ENCODE measurements at places on chromosomes 1 and 21.

DNA sequence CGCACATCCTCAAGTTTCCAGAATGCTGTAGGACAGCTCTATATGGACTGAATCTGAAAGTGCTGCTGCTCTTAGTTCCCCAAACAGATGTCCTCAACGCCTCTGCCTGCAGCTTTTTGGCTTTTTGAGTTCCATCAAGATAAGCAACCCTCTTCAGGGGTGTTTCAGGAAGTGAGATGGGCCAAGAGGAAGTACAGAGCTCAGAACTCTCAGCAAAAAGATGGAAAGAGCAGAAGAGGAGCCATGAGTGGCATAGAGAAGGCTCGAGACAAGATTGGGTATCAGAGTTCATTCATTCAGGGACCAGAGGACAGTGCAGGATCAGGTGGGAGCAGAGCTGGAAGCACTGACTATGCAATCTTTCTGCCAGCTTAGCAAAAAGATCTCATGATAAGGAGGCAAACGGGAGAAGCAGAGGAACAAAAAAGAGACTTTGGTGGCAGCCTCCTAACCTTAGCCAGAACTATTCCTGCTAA is at the start of the genes ADORA3 and TMIGD3:
Gene ADORA3, minus strand, starts transcription at position 49 of the 476 bp plus-strand sequence. CDS start 279 bp downstream, outside the sequence.
Gene TMIGD3, minus strand, starts transcription at position 49 of the 476 bp plus-strand sequence. CDS start 279 bp downstream, outside the sequence.
- no peak for DNase-seq

DNA sequence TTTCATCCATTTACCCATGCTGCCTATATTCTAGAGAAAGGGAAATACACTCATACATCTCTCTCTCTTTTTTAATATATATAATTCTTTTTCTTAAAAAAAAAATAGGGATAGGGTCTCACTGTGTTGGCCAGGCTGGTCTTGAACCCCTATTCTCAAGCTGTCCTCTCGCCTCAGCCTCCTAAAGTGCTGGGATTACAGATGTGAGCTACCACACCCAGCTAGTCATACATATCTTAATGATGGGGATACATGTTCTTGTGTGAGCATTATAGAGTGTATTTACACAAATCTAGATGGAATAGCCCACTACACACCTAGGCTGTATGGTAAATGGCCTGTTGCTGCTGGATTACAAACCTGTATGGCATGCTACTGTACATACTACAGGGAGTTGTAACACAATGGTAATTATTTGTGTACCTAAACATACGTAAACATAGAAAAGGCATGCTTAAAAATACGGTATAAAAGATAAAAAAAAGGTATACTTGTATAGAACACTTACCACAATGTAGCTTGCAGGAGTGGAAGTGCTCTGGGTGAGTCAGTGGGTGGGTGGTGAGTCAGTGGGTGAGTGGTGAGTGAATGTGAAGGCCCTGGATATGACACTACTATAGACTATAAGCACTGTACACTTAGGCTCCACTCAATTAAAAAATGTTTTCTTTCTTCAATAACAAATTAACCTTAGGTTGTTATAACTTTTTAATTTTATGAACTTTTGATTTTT is 72.9 kb downstream of the IVNS1ABP start:
- no peak for DNase-seq

DNA sequence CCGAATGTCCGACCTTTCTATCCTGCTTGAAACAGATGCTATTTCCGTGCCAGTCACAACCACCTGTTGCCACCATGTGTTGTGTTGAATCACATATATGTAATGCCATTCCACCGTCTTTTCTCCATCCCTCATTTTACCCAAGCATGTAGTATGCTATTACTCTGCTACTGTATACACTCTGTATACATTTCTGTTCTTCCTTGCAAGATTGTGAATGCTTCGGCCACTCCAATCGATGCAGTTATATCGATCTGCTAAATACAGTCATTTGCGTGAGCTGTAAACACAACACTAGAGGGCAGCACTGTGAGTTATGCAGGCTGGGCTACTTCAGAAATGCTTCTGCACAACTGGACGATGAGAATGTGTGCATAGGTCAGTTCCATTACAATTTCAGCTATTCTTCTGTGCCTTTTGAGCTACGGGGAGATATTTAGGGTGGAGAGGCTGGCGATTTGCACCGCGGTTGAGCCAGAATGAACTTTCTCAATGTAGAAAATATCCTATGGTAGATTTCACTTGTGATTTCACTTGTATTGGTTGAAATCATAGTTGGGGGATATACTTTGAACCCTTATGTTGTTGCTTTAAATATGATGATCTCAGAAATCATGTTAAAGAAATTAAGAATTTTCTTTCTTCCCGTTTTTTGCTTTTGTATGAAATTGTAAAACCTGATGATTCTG is 289.8 kb downstream of the NTNG1 start:
- DNase-seq: peak; percentile 67

GRCh38 chr1:86868477-86868876 is 45.4 kb downstream of the SELENOF start:
- no peak for DNase-seq

- DNase-seq: no peak
Measured at GRCh38 chr1:74107394-74107793, 90.6 kb downstream of the LRRIQ3 start.

DNA sequence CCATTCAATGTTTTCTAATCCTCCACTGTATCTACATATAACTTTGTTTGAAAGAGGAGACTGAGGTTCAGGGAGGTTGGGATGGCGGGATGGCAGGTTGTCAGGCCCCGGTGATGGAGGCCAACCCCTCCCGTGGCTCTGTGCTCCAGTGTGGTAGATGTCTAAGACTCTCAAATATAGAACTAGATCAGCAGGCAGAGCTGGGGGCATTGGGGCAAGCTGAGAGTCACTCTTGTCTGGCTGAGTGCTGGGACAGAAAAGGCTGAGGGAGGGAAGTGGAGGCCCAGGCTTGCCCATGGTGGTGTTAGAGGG is 1.7 kb downstream of the IL6R start:
- DNase-seq: no peak

DNA sequence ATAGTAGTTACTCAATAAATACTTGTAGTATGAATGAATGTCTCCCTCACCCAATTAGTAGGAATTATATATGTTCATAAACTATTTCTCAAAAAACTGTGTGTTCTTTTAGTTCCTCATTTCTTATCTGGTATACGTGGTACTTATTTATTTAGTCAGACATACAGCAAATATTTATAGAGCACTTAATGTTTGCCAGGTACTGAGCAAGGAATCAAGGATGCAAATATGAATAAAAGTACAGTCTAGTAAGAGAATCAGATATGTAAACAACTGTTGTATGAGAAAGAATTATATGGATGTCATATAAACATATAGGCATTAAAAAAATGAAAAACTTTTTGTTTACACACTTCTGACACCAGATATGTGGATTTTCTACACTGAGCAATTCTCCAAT is 58.5 kb downstream of the ATF6 start:
- no peak for DNase-seq

GRCh38 chr1:39474810-39475209 is 16.6 kb upstream of the BMP8A start:
- DNase-seq: no peak

- no peak for DNase-seq
Measured at GRCh38 chr1:156502391-156502893, 1.9 kb upstream of the MEF2D start.

DNA sequence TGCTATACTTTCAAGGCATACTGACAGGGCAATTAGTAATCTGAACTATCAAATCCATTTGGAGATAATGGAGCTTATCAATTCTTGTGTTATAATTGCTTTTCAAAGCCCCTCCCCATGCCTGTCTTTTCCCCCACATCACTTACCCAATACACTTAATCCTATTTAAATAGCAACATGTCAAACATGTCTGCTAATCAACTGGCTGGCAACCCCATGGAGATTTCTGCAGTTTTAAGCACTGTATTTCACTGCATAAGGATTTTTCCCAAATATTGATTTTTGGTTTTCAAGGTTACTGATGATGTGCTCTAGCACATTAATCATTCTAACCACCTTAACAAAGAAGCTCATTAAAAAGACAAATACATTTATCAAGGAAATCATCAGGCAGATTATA is 800.3 kb downstream of the PLA2G4A start:
- no peak for DNase-seq

DNA sequence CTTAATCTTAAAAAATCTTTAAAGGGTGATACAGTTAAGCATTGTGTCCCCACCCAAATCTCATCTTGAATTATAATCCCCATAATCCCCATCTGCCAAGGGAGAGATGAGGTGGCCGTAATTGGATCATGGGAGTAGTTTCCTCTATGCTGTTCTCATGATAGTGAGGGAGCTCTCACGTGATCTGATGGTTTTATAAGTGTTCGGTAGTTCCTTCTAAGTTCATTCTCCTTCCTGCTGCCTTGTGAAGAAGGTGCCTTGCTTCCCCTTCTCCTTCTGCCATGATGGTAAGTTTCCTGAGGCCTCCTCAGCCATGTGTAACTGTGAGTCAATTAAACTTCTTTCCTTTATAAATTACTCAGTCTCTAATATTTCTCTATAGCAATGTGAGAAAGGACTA is 10.7 kb downstream of the DHRS3 start:
- no peak for DNase-seq

DNA sequence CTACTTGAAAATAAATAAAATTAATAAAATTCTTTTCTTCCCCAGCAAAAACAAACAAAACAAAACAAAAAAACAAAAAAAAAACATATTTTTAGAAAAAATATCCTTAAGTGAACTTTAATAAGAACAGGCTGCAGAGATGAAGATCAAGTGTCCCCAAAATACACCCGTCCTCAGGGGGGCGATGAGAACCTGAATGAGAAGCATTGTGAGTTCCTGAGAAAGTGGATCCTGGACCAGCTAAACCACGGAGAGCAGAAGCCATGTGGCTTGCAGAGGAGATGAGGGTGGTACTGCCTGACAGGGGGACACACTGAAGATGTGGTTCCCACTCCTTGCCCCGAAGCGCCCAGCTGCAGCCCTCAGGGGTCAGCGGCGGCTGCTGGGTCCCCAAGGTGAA is 89.3 kb downstream of the ITPKB start:
- no peak for DNase-seq

GRCh38 chr1:200161801-200162200 is 134.3 kb downstream of the NR5A2 start:
- no peak for DNase-seq

GRCh38 chr1:156899956-156900718 is 6.6 kb downstream of the PEAR1 start:
- no peak for DNase-seq

- DNase-seq: no peak
Measured at GRCh38 chr1:204461331-204462228, 33.0 kb downstream of the PIK3C2B start.

GRCh38 chr1:242870966-242871365 is 346.5 kb upstream of the PLD5 start:
- DNase-seq: no peak

DNA sequence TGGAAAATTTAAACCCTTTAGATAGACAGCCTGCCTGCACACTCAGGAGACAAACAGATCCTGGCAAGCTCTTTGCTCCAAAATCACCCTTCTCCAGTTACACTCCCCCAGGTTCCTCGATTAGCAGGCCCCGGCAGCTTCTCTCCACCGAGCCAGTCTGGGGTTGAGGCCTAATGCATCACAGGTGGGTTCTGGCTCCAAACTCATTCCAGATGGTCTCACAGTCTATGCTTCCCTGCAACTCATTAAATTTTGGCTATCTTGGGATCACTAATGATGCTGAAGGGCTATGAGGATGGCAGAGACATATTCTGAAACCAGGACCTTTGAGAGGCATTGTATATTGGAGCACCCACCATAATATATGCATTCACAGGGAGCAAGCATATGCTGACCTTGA is 559.8 kb upstream of the USP24 start:
- no peak for DNase-seq

GRCh38 chr1:212179394-212180076 is 105.7 kb upstream of the PPP2R5A start:
- no peak for DNase-seq

- no peak for DNase-seq
Measured at GRCh38 chr1:34371829-34372532, 195.3 kb downstream of the C1orf94 start.

DNA sequence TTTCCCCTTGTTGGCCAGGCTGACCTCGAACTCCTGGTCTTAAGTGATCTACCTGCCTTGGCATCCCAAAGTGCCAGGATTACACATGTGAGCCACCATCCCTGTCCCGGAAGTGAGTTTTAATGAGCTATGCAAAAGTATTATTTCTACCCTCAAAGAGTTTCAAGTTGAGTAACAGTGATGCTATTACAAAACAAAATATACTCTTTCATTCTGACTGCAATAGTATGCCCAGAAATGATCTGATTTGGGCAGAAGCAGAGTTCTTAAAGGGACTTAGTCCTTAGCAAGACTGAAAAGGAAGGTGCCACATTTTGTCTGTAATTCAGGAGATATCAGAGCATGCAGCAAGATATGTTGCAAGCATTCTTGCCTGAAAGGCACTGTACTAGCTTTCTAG is 375.4 kb downstream of the NUF2 start:
- DNase-seq: no peak

DNA sequence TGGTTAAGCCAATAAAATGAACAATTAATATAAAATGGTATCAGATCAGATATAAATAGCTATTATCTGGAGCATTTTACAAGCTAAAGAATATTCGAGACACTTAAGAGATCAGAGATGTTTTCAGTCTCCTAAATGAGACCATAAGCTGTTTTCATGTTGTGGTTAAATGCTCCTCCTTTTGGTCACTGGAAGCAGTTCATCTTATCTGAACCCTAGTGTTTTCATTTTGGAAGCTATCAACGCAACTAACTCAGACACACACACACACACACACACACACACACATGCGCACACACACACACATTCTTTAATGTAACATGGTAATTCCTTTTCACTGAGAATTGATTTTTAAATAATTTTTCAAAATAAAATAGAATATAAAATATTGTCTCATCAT is 10.0 kb upstream of the LRRC8C start:
- DNase-seq: no peak

DNA sequence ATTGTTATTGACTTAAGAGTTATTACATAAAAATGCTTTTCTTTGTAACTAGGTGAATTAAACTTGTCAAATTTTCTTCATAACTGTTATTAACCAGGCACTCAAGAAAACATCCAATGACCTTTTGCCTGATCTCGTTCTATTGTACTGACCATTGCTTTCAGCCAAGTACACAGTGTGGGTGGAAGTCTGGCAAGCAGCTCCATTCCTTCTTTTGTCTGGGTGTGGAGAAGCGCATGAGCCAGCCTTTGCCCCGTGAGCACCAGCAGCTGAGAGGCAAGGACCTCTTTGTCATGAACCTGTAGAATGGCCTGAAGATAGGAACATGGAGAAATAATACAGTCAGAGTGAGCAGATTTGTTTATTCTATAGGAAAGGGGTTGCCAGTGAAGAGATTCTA is 57.5 kb downstream of the IARS2 start:
- DNase-seq: no peak

- DNase-seq: no peak
Measured at GRCh38 chr1:81437649-81438048, 363.1 kb upstream of the ADGRL2 start.

GRCh38 chr1:212520299-212520698 is 87.6 kb downstream of the NENF start:
- no peak for DNase-seq

DNA sequence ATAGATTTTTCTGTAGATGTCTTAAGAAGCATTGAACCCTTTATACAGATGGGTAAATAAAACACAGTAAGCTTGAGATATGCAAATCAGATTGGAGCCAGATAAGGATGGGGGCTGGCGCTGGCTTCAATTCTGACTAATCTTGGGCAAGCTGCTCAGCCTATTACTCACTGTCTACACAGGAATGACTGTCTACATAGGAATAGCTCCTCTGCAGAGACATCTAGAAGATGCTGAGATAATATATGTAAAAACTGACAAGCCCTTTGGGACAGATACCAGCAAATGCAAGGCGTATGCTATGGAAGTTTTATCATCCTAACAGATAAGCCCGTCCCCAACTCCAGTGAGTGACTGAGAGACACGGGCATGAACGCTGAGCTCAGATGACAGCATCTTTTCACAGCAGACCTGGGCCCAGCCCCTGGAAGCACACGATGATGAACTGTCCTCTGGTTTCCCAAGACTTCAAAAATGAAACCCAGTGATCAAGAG is 1.7 kb downstream of the CLDN14 start:
- DNase-seq: no peak

Data from HepG2 (cell line).